Activated T-cell treated with anti-CD3 and anti-CD28 coated beads, Interleukin-2, amount 50 U/mL, for 72 hours (primary cell): ENCODE measurements at places on chromosomes 5 and 9. TPM values are rescaled to one million over a fixed set of nuclear protein-coding genes. Genes with fewer than 3 reads are reported as not detected.

The UBAP2 gene
- 32.1 TPM for total RNA-seq

The PCDHA9 gene
- total RNA-seq: not detected

DNA sequence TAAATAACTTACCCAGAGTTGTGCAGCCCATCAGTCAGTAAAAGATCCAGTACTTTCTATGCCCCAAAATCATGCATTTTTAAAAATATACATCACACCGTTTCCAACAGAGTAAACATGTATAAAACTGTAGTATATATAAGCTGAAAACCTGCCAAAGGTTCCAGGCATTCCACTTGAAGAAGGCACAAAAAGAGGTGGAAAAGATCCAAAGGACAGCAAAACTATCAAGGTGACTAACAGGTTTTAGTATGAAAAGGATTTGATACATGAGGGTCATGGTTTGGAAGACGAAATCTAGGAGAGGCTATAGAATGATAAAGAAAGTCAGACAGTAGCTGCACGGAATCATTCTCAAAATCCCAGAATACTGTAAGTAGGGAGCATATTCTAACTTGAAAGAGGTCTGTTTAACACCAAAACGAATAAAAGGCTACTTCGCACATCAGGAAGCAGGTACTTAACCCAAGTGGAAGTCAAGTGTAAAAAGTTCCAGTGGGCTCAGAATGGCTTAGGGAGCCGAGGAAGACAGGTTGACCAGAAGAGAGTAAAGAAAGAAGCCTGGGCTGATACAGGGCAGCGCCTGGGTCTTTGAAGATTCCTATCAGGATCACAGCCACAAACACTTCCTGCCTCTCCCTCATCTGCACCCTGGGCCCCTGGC is 207.2 kb downstream of the ADAMTS12 start:
- no peak overlapping the region for H3K4me3 ChIP-seq
- DNase-seq: no peak
- no peaks in the 10 kb centered on the region for H3K4me1 ChIP-seq
- no peak overlapping the region for H3K27ac ChIP-seq
- H3K27me3 ChIP-seq: peaks cover 20% of the 10 kb centered on the region
- H3K36me3 ChIP-seq: no peaks in the 10 kb centered on the region

DNA sequence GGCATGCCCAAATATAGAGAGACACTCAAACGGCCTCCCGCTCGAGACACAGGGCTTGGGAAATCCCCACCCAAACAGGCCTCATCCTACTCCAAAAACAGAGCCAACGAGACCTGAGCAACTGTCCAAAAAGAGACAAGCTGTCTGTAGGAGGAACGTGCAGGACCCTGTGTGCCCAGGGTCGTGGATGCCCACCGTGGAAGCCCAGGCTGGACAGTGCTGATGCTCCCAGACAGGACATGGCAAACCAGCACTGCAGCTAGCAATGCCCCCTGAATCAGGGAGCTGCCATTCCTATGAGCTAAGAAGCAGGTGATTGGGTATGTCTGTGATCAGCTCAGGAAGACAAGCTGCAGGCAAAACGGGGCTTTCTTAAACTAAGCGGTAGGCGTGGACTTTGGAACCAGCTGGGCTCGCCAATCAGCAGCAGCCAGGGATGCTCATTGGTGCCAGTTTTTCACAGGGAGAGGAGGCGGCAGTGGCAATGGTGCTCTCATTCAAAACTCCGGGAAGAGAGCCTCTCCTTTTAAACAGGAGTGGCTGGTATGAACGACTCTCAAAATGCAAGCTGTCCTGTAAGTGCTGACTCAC is 113.1 kb upstream of the IRX2 start:
- no peak for DNase-seq
- no peak overlapping the region for H3K4me3 ChIP-seq
- H3K36me3 ChIP-seq: peaks cover 2% of the 10 kb centered on the region
- no peak overlapping the region for H3K27ac ChIP-seq
- H3K4me1 ChIP-seq: no peaks in the 10 kb centered on the region
- no peaks in the 10 kb centered on the region for H3K27me3 ChIP-seq
